AG04450 (cell line): ENCODE measurements at places on chromosomes 5 and 9. TPM values are rescaled to one million over a fixed set of nuclear protein-coding genes. Genes with fewer than 3 reads are reported as not detected.

DNA sequence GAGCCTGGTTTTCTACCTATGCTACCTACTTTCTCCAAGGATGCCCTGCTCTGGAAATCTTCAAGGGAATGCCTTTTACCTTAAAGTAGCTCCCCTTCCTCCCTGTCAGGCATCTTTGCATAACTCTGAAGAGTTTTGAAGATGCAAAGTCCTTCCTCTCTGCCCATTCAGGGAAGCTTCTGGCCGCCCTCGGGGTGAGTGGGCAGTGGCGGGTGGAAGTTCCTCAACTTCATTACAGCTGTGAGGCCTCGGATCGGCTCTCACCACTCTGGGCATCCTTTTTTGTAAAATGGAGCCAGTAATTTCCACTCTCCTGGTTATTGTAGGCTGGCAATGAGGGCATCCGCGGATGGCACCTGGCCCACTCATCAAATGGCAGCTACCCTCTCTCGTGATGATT is 31.7 kb upstream of the STXBP1 start:
- DNase-seq = no peak

DNA sequence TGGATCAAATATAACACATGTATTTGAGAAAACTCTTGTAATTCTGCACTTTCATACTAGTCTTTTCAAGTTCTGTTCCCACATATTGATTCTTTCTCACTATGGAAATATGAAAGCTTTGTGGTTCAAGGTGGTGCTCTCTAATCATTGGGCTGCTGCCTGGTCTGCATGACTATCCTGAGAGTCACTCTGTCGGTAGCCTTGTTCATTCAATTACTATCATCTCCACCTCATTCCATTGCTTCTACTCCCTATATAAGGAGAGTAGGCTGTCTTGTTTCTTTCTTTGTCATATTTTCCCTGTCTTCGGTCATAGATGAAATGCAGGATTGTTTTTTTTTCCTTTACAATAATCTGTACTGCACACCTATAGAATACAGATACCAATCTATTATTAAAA is 341.4 kb upstream of the ACTBL2 start:
- DNase-seq = peak; percentile 44

DNA sequence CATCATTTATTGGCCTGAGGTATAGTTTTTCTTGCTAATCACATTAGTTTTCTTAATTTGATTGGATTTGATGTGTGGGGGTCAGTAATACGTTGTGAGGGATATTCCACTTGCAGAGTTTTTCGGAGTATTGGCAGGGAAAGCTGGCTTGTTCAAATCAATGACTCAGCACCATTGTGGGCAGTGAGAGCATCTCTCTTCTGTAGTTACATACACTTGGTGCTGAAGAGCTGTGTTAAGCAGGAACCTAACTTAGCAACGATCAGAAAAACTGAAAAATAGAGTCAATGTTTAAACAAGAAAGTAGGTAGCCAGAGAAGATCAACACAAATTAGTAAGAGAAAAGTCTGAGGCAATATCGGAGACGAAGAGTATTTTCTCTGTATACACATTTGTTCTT is 344.6 kb upstream of the EDIL3 start:
- DNase-seq = peak; percentile 6

Gene DIPK1B
- 2.8 and 3.6 TPM in 2 replicates for polyA plus RNA-seq

Gene SLC6A18
- not detected in 2 replicates for polyA plus RNA-seq

Gene FBP2
- not detected in 2 replicates for polyA plus RNA-seq

DNA sequence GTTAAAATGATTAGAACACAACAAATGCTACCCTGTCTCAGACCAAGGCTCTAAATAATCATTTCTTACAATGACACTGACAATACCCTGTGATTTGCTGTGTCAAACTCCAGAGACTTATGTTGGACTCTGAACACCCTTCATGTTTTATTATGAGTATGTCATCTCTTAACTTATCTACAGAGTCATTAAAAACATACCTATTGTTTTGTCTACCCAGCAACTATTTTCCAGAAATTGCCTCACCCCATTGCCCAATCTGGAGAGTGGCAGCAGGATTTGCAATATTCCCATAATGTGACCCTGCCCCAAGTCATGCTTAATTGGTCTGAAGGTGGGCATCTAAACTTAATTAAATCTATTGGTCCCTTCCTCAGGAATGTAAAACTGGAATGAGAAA is 23.0 kb upstream of the KIF2A start:
- no peak for DNase-seq

GRCh38 chr9:133645021-133645765 is 9.0 kb downstream of the DBH start:
- DNase-seq = no peak

- DNase-seq = no peak
Measured at GRCh38 chr5:120614531-120615180, 150.6 kb downstream of the PRR16 start.

DNA sequence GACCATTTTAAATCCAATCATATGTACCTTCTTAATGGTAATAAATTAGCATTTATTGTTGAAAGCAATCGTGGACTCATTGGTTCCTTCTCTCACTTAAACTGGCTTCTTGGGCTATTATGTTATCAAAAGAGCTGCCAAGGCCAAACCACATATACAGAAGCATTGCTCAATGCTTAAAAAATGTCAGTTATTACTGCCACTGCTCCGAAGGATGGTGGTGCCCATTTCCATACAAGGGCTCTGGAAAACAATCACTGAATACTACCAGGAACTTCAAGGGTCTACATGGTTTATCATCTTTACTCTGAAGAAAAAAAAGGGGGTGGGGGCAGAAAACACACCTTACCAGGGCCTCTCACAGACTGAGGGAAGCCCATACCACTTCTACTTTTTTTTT is 104.3 kb downstream of the GNAQ start:
- no peak for DNase-seq

Gene LCN6
- not detected in 2 replicates for polyA plus RNA-seq

- no peak for DNase-seq
Measured at GRCh38 chr9:6076851-6077250, 61.4 kb upstream of the RANBP6 start.

DNA sequence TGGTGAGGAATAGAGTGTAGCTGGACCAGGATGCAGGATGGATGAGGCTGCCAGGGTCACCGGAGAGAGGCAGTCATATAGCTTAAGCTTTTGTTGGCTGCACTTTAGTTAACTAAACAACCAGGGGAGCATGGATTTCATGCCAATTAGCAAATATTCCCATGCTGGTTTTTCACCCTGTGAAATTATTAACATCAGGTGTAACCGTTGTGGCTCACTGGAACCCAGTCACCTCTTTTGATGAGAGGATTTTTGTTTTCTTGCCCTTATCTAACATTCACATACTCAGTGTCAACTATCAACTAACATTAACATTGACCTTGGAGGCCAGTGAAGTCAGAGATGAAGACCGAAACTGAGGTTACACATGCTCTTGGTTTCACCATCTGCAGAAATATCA is 97.2 kb upstream of the BASP1 start:
- DNase-seq = no peak

DNA sequence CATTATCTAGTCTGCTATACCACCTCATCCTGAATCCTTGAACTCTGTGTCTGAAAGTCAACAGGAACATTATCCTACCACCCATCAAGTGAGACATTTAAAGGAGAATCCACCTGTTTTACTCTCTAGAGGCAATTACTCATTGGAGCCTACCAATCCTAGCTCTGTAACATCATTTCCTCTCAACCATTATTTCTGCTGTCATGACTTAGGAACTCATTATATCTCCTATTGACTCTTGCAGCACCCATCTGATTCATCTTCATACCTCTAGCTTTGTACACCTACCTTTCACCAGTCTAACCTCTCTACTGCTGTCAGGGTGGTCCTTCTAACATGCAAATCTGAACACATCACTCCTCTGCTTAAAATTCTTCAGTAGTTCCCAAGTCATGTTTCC is 481.5 kb downstream of the NFIB start:
- DNase-seq = no peak

DNA sequence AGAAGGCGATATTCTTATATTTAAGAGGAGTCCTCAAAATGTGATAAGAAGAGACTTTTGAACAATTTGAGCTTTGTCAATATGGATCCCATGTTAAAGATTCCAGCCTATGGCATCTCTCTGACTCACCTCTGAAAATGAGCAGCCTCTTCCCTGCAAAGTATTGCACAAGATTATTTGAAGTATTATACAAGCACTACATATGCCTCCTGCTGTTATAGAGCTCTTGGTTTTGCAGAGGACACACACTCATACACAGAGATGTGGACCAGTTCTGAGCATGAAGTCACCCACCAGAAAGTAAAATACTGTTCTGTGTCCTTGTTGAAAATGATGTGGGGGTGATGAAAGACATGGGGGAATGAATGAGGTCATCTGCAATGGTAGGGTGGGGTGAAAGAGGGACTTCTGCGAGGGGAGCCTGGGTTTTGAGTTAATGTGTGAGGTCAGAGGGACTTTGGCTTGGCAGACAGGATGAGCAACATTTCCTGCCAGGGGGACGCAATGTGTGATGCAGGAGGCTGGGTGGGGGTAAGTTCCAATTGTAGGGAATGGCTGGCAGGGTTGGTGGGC is 25.8 kb downstream of the FBXL7 start:
- no peak for DNase-seq

Gene HTR4
- polyA plus RNA-seq = not detected in 2 replicates

DNA sequence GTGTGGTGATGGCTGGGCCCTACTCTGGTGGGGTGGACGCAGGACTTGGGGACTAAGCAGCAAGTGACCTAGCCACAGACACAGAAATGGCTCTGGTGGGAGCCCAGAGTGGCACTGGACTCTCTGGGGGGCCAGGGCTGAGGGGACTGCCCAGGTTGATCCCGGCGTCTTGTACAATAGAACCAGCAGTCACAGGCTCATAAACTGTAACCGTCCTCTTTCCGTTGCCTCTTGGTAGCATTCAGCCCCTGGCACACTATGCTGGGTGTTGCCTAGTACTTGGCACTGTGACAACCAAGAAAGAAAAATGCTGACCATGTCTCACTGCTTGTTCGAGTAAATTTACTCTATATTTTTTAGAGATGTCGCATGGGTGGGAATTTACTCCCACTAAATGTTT is 80.5 kb downstream of the DAB2IP start:
- DNase-seq = no peak

Gene SLC46A2
- polyA plus RNA-seq = not detected in 2 replicates

Gene CCNJL
- 3.8 and 4.4 TPM in 2 replicates for polyA plus RNA-seq

GRCh38 chr5:80764786-80765185 is 110.0 kb upstream of the DHFR start:
- DNase-seq = no peak

Gene PHF24
- polyA plus RNA-seq = not detected in 2 replicates

Gene SET
- polyA plus RNA-seq = 193 and 259 TPM in 2 replicates

DNA sequence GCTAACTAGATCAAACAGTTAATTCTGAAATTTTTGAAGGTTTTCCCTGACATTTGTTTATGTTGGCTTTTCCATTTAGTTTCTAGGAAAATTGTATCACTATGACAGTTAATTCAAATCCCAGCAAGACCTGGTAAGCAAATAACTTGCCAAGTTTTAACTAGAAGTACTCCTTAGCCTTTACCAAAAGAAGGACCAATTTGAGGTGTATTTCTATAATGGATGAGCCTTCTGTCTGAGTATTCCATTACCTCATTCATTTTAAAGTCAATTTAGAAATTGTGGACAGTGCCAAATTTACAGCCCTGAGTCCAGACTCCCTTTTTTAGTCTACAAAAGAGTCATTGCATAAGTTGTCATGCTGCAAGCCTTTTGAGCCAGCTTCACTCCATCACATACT is 687.6 kb downstream of the CETN3 start:
- DNase-seq = no peak
